ENCODE measurements at places on chromosomes 12 and 14.

GRCh38 chr14:24426150-24426911, 3.1 kb downstream of the CBLN3 start:
- DNase-seq = no peak

- DNase-seq = peak; percentile 41
These were observed 117.2 kb downstream of the GRIN2B start for GRCh38 chr12:13864081-13864673.

- no peak for DNase-seq
These were observed 223.2 kb upstream of the RTL1 start for GRCh38 chr14:101126731-101127130.

DNA sequence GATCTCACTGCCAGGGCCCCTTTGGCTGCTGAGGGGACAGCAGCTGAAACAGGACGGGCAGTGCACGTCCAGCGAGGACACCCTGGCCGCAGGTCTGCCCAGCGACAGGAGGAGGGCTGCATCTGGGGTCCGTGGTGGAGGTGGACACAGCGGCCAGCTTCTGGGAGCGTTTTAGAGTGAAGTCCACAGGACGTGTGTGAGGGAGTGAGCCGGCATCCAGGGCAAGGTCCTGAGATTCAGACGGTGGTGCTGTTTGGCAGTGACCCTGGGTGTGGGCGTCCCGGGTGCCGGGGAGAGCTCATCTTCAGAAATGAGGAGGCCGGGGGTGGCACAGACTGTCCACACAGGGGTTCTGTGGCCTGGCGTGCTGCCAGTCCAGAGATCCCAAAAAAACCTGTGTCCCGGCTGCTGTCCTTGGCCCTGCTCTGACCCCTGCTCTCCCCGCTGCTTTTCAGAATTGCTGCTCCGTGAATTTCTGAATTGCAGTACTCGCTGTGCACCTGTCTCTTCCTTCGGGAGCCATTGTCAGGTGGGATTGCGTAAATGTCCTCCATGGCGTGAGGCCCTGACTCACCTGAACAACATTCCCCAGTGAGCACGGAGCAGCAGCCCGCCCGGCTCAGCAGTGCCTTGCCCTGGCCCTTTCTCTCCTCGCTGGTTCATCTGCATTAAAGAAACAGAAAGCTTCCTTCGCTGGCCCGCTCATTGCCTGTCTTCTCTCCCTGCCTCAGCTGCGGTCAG, 183.5 kb upstream of the C14orf180 start:
- DNase-seq = no peak

- no peak for DNase-seq
These were observed 17.0 kb downstream of the RTRAF start for GRCh38 chr14:52006361-52006760.

DNA sequence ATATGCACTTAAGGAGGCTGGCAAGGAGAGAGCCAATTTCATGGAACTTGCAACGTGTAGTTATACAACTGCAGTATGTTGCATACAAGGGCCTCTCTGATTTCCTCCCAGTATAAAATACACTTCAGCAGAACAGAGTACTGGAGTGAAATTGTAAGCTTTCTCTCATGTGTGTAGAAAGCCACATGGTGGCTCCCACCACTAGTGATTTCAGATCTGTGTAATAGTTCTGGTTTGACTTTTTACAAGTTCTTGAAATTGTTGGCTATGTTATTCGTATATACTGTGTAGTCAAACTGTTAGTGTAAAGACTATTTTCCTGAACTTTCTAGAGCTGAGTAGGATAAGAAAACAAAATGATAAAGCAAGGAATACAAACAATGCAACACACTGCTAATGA, 16.4 kb upstream of the LMO3 start:
- DNase-seq = no peak

- no peak for DNase-seq
These were observed 18.6 kb downstream of the PRORP start for GRCh38 chr14:35140718-35141581.

- peak; percentile 29 for DNase-seq
These were observed 42.3 kb upstream of the MDM1 start for GRCh38 chr12:68374307-68374982.

DNA sequence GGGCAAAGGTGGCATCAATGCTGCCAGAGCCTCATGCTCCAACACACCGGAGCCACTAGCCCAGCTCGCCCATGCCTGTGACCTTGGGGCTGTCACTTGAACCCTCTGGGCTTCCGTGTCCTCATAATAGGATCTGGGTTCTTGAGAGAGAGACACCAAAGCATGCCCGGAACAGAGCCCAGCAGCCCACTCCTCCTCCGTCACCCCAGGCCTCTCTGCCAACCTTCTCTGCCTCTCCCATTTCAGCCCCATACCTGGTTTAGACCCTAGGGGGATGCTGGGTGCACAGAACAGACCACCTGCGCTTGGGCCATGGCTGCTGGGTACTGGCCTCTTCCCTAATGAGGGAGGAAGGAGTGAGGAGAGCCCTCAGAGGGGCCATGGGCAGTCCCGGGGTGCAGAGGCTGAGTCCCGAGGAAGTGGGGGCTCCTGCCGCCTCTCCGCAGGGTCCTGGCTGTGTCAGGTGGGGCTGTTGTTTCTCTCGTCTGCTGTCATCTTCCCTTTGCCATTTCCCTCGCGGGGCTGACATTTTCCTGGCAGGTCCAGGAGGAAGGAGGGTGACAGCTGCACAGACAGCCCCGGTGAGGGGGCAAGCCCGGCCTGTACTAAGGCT, 172.4 kb upstream of the RTL1 start:
- no peak for DNase-seq

- no peak for DNase-seq
These were observed 1.8 kb downstream of the PXN start for GRCh38 chr12:120263748-120264085.

DNA sequence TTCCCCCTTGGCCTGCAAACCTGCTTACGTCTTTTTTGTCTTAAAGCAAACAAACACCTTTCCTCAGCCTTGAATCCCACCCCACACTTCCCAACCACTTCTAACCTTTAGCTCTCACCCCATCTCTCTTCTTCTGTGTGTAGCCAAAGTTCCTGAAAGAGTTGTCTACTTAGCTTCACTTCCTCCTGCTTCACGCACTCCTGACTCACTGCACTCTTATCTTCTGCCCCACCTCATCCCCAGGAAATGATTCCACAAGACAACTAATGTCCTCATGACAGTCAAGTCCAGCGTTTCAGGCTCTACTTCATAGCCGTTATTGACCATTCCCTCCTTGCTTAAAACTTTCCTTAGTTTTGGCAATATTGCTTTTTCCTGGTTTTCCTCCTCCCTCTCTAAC, 22.4 kb downstream of the EIF2B2 start:
- no peak for DNase-seq

DNA sequence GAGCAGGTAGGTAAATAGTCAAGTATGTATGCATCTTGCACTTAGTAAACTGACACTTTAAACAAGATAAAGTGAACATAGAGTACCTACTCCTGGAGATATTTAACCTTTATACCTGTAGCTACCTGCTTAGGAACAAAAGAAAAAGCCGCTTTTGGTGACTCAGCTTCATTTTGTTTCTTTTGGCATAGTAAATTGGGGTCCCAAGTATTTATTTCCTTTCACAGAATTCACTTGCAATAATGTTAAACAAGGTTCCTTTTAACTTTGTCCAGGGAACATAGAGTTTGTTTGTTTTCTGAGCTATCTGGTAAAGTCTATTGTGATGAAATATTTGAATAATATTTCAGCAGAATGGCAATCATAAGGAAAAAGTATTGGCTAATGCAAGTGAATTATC, 20.0 kb downstream of the SLCO1B3 start:
- DNase-seq = no peak

- DNase-seq = no peak
These were observed 568 bp upstream of the BCL11B start for GRCh38 chr14:99272632-99272898.

DNA sequence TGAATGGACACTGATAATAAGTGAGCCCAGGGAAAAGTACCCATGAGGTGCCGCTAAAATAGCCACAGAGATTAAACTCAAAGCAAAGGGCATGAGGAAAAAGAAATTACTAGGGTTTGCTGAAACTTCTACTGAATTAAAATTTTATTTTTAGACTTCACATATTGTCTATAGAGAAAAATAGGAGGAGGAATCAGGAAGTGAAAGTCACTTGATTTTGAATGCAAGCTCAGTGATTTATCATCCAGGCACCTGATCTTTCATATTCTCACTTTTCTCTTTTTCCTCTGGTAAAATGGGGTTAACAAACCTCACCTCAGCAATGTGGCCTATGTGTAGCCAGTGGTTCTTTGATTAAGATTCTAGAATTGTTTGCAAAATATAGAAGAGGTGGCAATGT, 479.8 kb downstream of the BCL11B start:
- DNase-seq = no peak

GRCh38 chr12:97763113-97763512, 300.5 kb downstream of the RMST start:
- no peak for DNase-seq

DNA sequence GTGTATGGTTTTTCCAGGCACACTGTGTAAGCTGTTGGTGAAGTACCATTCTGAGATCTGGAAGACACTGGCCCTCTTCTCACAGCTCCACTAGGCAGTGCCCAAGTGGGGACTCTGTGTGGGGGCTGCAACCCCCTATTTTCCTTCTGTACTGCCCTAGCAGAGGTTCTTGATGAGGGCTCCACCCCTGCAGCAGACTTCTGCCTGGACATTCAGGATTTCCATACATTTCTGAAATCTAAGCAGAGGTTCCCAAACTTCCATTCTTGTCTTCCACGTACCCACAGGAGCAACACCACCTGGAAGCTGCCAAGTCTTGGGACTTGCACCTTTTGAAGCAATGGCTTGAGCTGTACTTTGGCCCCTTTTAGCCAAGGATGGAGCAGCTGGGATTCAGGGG, 85.2 kb upstream of the PRMT8 start:
- no peak for DNase-seq

- no peak for DNase-seq
These were observed 44.4 kb downstream of the PRKCH start for GRCh38 chr14:61365667-61366212.

DNA sequence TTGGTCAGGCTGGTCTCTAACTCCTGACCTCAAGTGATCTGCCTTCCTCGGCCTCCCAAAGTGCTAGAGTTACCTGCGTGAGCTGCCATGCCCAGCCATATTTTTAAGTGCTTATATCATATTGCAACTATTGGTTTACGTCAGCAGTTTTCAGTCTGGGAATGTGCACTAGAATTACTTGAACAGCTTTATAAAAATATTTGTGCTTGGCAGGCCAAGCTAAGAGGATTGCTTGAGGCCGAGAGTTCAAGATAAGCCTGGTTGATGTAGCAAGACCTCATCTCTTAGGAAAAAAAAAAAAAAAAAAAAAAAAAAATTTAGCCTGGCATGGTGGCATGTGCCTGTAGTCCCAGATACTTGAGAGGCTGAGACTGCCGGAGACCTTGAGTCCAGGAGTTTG, 17.1 kb downstream of the KIAA0586 start:
- DNase-seq = no peak

- DNase-seq = no peak
These were observed 1322.3 kb upstream of the TMEM132C start for GRCh38 chr12:126944684-126945083.

DNA sequence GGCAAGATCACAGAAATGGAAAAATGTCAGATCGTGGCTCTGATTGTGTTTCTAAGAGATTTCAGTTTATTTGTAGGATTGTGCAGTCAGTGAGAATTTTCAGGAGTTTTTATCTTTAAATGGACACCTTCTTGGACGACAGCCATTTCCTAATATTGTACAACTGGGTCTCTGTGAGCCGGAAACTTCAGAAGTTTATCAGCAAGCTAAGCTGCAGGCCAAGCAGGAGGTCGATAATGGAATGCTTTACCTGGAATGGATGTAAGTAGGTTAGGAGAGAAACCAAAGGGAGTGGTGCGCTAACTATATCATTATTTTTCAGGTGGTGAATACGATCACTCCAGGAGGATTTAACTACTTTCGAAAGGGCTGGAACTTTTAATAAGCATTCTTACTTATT, 26.4 kb downstream of the APAF1 start:
- no peak for DNase-seq

DNA sequence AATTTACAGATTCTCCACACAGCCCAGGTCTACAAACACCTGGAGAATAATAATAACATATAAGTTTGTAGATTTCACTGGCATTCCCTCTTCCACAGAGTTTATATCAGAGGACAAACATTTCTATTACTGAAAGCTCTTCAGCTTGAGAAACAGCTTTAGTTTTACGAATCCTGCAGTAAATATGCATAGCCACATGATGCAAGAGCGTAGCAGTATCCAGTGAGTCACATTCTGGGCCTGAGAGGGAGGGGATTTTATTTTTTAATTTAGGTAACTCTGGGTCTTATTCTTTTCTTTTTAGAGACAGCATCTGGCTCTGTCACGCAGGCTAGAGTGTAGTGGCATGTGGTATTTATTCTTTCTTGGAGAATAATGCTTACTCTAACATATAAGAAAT, 1002.8 kb downstream of the TRHDE start:
- no peak for DNase-seq

DNA sequence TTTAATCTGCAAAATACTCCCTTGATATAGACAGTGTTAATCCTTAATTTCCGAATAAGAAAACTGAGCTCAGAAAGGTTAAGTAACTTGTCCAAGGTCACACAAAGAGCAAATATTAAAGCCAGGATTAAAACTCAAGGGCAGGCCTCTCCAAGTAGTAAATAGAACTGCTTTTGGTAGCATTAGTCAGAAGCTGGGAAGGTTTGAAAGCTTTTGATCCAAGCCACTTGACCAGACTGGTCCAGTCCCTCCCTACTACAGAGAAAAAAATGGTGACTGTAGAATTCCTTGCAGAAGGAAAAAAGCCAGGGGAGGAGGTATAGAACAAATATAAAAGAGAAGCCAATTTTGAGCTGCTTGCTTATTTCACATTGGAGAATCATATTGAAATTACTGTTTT, 111.5 kb downstream of the NT5DC3 start:
- DNase-seq = no peak

DNA sequence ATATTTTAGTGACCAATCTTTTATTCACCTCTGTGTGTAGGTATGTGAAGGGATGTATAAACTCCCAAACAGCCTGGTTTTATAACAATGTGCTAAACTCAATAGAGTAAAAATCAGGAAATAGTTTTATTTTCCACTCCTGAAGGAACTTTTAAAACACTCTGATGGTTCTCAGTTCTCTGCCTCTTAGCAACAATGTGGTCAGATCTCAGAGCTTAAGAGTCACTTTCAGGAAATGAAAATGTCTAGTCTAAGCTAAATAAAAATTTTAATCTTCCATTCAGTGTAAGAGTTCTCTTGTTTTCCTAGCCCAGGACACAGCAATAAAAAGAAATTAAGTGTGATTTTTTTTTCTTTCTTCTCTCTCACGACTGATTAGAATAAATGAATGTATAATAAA, 718.0 kb downstream of the C12orf50 start:
- no peak for DNase-seq
